ENCODE measurements at places on chromosomes 13 and 19. TPM values are rescaled to one million over a fixed set of nuclear protein-coding genes. Genes with fewer than 3 reads are reported as not detected.
A peak's percentile ranks its signal among the peaks of the same experiment; 100 is the strongest.

The PLIN5 gene
- total RNA-seq = not detected

GRCh38 chr19:8569066-8569771 lies 8.0 kb downstream of the MYO1F start:
- ATAC-seq = no peak

DNA sequence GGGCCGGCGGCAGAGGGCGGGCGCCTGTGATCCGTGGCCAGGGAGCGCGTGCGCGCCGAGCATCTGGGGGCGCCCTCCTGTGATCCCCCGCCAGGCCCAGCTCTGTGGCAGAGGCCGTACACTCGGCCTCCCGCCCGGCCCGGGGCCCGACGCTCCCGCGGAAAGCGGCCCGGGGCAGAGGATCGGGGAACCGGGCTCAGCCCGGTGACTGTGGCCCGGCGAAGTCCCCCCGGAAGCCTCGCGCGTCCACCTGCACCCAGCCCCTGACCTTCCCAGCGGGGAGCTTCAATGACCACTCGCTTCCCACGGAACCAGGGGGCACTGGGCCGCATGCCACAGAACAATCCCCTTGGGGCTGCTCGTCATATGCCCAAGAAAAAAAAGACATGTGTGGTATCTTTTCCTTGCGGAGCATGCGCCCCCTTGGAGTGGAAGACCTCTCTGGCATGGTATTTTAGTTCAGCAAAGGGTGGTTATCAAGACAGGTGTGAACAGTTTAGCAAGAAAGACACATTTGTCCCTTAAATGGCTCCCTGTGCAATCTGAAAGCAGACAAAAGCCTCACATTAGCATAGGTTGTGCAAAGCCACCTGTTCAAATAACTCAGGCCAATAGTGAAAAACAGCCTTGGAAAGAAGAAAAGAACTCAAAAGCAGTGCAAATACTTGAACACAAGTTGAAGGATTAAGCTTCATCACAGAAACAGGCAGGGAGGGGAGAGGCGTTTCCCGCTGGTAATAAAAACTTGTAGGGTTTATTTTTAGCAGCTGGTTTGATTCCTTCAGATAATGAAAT lies 290.9 kb upstream of the SOX21 start:
- ATAC-seq = peak; percentile 67

The HCST gene
- total RNA-seq = not detected

- ATAC-seq = no peak
These were observed 39.8 kb upstream of the IGFL4 start for GRCh38 chr19:46080561-46080960.

DNA sequence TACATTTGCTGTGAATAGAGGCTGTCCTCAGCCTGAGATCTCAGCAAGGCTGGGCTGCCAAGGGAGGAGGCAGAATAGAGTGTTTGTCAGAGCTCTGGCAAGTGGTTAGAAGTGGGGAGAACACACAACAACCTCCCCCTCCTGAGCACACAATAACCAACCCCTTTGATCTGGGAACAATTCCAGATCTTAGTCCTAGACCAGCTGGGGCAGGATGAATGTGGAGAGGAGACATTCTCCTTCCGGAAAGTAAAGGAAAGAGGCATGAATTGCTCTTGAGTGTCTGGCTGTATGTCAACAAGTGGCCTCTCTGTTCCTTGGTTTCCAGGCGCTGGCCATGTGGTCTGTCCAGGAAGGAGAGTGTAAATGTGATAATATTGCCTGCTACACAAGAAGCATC lies 114.9 kb upstream of the TMTC4 start:
- ATAC-seq = peak; percentile 96

The CDC37 gene
- total RNA-seq = 159 TPM

DNA sequence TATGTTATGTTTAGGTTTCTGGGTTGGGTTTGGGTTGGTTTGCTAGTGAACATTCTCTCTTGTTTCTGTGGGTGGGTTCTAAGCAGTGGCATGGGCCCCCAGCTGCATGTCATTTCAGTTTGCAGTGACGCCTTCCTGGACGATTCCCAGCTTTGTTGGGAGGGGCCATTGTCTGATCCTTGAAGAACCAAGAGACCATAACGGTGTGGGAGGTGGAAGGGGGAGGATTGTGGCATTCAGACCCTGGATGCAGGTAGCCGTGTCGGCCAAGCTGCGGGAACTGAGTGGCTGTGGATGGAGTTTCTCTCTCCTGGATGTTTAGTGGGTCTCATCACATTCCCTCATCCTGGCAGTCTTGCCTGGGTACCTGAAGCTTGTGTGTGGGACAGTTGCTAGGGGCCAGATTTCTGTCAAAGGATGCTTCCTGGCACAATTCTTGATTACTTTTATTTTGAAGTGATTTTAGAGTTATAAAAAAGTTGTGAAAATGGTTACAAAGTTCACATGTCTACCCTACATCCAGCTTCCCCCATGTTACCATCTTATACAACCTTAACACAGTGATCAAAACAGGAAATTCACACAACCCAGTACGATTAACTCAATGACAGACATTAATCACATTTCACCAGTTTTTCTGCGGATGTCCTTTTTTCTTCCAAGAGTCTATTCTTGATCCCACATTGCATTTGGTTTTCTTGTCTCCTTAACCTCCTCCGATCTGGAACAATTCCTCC lies 123.8 kb downstream of the SIPA1L3 start:
- ATAC-seq = no peak

The UBE2L5 gene
- 0.30 TPM for total RNA-seq

DNA sequence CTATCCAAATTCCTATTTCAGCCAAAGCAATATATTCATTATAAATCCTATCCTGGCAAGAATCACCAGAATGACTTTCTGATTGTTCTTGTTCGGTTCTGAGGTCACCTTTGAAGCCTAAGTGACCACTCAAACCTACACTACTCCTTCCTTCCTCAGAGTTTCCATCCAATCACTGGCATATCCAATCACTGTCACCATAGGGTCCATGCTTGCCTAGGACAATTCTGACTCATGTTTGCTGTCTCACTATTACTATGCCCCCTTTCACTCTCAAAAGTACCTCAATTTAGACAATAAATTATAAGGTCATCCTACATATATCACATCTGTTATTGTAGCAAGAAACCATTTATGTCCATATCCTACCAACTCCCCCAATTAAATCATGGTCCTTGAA lies 58.9 kb downstream of the UBL3 start:
- no peak for ATAC-seq

DNA sequence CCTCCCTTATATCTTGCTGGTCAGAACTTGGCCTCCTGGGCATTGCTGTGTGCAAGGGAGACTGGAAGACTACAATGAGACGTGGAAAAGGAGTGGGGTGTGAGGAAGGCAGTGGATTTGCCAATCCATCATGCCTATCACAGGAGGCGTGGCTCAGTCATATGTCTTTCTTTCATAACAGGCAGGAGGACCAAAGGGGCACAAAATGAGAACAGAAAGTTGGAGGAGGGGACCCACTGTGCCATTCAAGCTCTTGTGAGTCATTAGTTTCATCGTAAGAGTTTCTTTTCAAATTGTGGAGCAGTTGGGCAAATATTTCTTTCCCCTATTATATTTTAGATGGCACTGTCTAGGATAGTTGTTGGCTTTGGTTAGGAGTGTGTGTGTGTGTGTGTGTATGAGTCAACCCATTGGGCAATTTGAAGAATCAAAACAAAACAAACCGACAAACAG lies 471.5 kb downstream of the TSHZ3 start:
- ATAC-seq = peak; percentile 38

DNA sequence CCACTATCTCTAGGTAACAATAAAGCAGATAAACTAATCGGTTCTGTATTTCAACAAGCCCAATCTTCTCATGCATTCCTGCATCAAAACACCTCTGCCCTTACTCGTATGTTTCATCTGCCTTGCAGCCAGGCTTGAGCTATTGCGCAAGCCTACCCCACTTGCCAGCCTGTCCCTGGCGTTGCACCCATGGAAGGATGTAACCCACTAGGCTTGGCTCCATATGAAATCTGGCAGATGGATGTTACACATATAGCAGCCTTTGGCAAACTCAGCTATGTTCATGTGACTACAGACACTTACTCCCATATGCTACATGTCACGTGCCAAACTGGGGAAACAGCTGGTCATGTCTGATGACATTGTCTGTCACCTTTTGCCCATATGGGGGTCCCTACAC lies 11.9 kb upstream of the ZNF549 start:
- ATAC-seq = no peak

DNA sequence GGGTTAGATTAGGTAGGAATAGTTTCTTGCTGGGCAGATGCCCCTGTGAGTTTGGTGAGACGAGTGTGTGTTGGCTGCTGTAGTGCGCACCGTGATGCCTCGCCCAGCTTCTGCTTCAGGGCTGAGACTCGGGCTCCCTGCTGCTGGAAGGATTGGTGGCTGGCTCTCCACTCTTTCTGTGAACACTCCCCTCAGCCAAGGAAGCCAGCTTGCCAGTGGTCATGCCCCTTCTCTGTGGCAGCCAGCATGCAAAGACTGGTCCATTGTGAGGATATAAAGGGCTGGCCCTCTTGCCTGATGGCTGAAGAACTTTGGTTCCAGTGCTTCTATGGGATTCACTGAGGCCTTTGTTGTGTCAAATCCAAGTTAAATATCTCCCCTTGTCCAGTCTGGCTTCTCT lies 2.9 kb upstream of the HTR2A start:
- no peak for ATAC-seq

DNA sequence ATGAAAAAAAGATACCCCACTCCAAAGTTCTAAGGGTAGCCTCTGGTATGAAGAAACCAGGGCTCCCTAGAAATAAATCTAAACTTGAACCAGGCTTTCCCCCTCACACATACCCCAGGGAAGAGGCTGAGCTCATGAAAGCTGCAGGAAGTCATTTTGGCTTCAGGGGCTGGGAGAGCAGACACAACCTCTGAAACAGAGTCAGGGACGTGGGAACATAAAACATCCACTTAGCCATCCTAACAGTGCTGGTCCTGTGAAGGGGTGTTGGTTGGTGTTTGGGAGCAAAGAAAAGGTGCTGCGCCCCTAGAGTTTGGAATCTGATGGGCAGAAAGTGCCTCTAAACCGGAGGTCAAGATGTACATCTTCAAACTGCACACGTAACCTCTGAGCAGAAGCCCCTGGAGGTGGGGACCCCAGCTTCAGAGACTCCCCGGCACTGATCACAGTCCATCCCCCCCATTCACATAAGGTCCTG lies 15.8 kb downstream of the RAB3D start:
- no peak for ATAC-seq

DNA sequence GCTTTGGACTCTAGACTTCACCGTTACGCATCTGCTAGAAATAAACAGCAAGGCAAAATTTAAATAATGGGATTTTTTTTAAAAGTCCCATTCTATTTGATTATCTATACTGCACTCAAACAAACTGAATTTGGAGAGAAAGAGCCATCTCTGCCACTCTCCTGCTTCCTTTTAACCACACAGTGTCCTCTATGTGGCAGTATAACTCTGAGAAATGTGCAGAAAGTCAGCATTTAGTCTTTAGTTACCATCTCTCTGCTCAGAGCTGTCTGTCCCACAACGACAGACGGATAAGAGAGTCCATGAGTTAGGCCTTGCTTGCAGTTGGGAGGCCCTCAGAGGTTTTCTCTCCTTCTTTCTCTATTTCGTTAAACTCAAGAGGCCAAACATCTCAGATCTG lies 21.2 kb downstream of the CCNA1 start:
- ATAC-seq = peak; percentile 83

DNA sequence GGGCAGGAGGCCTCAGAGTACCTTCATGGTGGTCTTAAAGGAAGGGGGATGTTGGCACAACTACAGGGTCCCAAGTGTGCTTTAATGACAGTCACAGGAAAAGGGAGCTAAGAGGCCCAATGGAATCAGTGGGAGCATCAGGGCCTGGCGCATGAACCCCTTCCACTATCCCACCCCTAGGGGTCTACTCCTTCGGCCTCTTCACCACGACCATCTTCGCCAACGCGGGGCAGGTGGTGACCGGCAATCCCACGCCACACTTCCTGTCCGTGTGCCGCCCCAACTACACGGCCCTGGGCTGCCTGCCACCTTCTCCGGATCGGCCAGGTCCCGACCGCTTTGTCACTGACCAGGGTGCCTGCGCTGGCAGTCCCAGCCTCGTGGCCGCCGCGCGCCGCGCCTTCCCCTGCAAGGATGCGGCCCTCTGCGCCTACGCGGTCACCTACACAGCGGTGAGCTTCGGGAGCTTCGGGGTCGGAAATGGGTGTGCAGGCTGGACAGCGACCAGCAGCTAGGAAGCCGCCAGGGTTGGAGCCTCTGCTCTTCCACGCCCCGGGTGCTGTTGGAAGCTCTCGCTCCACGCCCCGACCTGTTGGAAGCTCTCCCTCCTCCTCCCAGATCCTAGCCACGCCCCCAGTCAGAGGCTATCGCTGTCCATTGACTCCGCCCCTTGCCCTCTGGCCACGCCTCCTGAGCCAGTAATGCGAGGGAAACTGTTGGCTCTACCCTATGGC lies 6.0 kb downstream of the PLPPR2 start:
- peak; percentile 80 for ATAC-seq

- no peak for ATAC-seq
These were observed 19.8 kb upstream of the GNA15 start for GRCh38 chr19:3115916-3116602.

DNA sequence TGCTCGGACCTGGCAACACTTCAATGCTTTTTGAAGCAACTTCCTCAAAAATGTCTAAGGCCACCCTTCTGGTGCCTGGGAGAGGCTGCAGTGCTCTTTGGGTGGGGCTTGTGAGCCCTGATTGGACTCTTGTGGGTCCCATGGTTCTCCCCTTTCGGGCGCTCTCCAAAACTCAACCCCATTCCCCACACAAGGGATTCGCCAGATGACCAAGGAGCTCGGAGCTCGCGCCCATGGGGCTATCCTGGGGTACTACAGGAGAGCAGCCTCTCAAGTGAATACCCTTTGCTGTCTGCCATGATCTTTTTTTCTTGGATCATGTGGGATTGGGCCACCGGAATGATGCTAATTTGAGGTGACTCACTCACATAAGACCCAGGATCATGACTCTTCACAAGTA lies 29.7 kb upstream of the KL start:
- ATAC-seq = no peak

The CGB1 gene
- total RNA-seq = not detected

GRCh38 chr19:35812220-35813042 lies at the start of gene PRODH2:
TSS of gene PRODH2 (minus strand) at chr19:35812845. CDS start at chr19:35812805, 40 bp downstream.
- no peak for ATAC-seq

DNA sequence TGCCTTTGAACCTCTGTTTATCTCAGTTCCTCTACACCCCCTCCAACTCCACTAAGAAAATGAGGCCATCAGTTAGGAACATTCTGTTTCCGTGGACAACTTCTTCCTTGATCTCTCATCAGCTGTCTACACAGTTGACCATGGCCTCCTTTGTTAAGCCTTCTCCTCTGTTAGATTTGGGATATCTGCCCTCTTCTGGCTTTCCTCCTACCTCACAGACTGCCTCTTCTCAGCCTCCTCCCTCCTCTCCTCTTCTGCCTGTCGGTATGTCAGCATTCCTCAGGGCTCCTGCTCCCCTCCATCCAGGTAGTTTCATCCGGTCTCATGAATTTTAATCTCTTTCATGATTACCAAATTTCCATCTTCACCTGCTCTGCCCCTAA lies 454.9 kb downstream of the FOXO1 start:
- no peak for ATAC-seq

DNA sequence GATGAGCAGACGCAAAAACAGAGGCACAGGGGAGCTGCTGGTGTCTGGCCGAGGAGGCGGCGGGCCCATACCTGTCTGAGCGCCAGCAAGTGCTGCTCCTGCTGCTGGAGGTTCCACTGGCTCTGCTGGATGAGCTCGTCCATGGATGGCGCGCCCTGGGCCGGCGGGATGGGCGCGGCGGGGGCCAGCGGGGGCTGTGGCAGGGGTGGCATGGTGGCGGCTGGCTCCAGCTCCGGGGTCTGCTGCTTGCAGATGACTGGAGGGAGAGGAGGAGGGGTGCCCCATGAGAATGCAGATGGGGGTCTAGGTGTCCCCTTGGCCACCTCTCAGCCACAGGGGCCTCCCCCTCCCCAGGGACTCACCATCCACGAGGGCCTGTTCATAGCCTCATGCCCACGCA lies 6.9 kb downstream of the CHERP start:
- peak; percentile 14 for ATAC-seq

All from motor neuron (in vitro differentiated cells).